ENCODE measurements at places on chromosomes 1 and 21.
A peak's percentile ranks its signal among the peaks of the same experiment; 100 is the strongest.

DNA sequence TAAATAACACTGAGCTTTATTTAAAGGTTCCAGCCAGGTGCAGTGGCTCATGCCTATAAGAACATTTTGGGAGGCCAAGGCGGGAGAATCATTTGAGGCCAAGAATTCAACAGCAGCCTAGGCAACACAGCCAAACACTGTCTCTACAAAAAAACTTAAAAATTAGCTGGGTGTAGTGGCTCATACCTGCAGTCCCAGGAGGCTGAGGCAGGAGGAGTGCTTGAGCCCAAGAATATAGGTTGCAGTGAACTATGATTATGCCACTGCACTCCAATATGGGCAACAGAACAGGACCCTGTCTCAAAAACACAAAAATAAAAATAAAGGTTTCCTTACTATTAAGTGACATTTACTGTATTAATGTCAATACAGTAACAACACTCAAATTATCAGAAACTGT is 2.1 kb downstream of the TAF12 start:
- no peak for DNase-seq

DNA sequence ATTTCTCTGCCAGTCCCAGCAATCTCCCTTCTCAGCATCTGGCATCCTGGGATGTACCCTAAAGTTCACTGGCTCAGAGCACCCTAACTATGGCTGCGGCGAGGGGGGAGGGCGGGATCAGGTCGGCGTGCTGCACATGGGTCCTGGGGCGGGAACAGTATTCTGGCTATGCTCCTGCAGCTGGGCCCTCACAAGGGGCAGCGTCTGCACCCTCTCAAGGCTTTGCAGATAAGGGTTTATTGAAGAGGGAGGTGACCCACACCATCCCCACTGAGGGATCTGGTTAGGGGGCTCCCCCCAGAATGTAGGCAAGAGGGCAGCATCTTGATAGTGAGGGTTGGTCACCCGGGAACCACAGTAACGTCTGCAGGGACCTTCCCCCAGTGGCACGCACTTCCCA is 44.9 kb upstream of the PCBP3 start:
- no peak for DNase-seq

GRCh38 chr1:160891474-160891873 is 6.5 kb upstream of the ITLN1 start:
- no peak for DNase-seq

DNA sequence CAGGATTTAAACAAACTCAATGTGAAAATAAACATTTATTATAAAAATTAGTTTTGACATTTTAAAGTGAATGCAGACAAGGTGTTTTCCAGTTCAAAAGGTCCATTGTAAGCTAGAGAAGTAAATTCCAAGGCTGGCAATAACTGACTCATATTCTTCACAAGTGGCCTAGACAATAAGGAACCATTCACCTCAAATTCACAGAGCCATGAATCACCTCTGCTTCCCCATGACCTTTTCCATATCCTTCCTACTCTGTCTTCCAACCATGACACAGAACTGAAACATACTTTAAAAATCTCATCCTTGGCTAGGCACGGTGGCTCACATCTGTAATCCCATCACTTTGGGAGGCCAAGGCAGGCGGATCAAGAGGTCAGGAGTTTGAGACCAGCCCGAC is 24.8 kb downstream of the F11R start:
- no peak for DNase-seq

DNA sequence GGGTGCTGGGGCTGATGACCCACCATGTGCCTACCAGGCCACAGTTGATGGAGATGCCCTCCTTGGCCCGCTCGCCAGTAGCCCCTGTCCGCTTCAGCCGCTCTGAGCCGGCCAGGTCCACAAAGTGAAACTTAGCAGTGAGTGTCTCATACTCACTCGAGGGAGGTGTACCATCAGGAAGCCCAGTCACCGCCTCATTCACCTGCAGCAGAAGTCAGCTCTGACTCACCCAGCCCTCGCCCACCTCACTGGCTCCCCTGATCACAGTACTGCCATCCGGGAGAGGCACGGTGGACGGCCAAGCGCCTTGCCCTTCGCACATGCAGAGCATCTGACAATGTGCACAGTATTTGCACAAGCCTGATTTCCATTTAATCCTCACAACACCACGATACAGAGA is 18.8 kb downstream of the KIF21B start:
- no peak for DNase-seq

DNA sequence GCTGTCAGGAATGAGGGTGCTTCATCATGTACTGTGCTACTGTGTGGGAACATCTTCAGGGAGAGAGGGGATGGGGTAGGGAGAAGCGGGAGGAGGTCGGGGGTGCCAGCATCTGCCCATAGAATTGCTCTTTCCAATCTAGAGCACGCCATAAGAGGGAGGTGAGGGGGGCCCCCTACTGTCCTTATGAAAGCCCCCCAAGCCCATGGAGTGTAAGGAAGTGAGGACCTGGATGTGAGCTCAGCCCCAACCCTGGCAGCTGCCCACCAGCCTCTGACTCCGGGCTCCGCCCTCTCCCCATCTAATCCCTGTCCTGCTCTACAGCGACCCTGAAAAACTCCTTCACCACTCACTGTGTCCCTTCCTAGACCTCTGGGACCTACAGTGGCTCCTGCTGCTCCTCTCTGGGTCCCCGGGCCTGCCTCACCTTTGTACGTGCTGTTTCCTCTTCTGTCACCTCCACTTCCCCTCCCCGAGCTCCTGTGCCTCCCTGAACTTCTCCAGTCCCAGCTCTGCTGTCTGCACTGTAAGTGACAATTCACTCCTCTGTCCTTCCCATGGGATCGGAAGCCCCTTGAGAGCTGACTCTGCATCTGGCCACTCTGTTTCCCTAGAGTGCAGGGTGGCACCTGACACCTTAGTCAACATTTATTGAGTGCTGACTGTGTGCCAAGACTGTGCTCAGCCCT is 269.4 kb downstream of the PTPRU start:
- no peak for DNase-seq

DNA sequence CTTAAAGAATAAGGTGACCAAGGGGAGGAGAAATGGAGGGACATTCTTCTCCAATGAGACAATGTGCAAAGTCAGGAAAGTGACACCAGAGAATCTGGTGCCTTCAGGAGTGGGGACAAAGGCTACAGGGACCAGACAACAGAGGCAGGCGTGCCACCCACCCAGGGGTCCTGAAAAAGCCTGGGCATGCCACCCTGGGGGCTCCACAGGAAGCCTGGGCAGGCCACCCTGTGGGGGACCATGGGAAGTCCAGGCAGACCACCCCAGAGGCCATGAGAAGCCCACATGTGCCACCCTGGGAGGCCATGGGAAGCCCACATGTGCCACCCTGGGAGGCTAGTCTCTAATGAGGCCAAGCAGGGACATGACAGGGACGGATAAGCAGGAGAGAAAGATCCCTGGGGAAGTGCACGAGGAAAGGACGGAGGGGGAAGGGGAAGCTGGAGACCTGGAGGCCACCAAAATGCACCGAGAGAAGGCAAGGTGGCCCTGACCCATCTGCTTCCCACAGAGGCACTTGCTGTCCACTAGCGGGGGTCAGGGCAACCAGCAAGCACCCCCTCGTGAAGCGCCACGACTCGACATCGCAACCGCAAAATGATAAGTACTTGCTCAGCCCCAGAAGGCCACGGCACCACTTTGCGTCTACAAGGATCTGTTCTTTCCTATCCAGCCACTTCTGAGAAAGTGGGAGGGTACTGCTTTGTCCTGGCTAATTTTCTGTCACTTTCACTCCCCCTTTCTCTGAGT is 7.2 kb upstream of the PDE9A start:
- DNase-seq, result no peak

GRCh38 chr1:97680470-97680869 is 240.4 kb downstream of the DPYD start:
- DNase-seq, result no peak

DNA sequence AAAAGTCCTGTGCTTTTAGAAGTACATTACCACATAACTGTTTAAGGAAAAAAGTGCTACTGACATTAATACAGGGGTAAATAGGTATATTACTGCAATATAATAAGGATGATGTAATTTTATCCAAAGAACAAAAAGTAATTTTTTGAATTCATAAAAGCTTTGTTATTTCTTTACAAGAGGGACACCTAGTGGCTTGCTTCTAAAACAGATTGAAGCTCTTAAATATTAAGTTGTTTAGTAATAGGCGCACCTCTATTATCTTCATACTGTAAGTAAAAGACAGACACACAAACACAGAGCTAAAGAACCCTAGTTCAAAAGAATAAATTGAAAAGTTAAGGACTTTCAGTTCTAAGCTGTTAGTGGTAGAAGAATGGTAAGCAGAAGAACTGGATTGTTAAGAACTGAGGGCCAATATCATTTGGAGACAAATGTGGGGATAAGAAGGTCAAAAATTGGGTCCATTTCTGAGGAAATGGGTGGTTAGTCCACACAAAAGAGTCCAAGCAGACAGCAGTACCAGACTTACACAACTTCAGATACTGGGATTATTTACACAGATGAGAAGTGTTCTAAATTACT is 15.4 kb downstream of the ZNHIT6 start:
- no peak for DNase-seq

GRCh38 chr1:66140072-66140471 is 347.4 kb downstream of the PDE4B start:
- no peak for DNase-seq

- no peak for DNase-seq
Observed at GRCh38 chr1:244151537-244151936, 100.5 kb downstream of the ZBTB18 start.

DNA sequence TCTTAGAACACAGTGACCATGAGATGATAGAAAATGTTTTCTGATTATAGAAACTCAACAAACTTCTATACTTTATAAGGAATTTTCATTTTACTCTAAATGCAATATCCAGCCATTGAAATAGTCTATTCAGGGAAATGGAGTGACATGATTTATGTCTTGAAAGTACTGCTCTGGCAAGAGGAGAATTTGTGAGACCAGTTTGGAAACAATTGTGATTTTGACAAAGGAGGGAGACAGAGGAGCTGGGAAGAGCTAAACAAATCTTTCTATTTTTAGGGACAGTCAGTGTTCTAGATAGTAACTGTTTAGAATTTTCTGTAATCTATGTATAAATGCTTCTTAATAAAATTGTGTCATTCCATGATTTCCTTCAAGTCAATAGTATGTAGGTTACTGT is 252.3 kb downstream of the FMN2 start:
- no peak for DNase-seq

DNA sequence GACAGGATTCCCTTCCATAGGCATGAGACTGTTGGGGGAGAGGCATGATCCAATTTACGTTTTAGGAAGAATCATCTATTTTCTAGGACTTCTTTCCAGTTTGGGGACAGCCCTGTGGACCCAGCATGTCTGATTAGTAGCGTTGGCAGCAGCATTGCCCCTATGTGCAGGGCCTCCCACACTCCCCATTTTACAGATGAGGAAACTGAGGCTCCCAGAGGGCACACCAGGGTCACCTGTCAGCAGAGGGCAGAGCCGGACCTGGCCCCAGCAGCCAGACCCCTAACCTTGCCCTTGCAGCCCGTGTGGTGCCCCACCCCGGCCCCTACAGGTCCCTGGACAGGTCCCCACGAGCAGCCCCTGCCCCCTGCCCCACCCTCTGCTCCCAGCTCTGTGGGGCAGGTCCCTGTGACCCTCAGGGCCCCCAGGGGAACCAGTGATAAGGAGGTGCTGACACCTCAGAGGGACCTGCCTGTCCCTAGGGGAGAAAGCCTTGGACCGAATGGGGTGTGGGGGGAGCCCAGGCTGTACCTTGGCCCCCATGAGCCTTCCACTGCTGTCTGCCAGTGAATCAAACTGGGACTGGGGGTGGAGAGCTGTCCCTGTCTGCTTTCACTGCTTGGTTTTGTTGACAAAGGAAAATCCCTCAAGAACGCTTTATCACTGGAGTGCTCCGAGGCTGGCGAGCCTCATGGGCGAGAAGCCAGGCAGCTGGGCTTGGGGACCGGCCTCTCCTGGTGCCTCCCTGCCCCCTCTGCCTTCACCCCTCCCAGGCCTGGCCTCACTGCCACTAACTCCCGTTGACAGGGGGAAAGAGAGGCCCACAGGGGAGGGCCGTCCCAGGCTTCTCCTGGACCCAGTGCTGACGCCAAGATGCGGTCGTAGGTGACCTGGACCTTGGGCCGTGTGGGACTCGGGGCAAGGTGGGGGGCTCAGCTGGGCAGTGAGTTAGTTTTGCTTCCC is 39.4 kb upstream of the CCDC27 start:
- peak; percentile 42 for DNase-seq

DNA sequence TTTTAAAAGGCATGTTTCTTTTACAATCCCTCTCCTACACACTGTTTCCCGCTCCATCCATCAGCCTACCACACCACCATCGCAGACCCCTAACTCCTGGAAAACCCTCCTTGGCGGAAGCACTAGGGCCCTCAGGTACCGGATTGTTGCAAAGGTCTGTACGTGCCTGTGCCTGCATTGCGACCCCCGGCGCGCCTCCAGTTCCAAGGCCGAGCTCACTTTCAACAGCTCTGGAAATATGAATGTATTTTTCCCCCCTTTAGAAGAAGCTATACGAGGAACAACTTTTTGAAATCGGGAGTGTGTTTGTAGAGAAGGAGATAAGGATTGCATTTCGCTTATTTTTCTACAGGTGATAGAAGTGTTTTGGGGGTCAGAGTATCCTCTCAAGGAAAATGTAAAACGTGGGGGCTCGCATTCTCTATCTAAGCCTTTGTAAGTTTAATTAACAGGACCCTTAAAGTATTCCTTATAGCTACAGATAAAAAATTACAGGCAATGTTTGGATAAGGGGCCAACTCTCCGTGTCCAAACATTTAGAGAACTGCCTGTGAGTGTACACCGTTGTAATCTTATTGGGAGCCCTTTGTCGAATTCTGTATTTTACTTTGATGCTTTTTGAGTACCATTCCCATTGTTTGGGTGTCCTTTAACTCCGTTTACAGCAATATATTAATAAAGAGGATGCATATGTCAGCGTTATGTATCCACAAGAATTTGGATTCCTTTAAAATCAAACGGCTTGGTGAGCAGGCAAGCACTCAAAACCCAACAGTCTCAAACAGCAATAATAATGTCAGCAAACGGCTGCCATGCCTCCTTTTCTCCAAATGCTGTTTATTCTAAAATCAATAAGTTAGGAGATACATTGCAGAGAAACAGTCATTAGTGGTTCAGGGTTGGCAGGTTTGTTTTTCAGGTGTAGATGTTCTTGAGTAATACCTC is 5.9 kb downstream of the PRRX1 start:
- DNase-seq, result no peak

DNA sequence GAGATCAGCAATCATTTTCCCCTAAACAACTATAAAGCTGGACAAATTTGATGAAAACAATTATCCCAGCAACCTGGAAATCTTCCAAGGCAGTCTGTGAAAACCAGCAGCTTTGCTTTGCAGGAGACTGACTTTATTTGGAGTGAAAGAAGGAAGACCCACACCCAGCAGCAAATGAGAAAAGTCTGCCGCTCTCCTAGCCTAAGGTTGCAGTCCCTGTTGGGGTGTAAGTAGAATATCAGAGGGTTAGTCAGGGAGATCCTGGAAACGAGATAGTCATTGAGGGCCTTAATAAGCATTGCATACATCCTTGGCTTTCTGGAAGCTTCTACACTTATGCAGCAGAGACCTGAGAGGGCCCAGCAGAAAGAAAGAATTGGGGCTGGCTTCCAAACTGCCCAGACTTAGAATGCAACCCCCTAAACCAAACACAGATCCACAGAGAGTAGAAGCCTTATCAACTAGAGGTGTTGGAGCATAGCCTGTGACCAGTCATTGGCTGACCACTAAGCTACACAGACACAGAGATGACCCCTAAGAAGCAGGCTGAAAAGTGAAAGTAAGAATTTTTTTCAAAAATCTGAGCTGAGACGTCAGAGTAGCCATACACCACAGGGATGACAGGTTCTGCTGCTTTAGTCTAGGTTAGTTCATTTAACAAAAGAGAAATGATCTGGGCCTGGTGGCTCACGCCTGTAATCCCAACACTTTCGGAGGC is 98.3 kb downstream of the LYPLAL1 start:
- DNase-seq, result no peak

GRCh38 chr1:96214982-96215381 is 506.6 kb upstream of the PTBP2 start:
- no peak for DNase-seq
